ENCODE measurements at places on chromosomes 2 and 18. TPM values are rescaled to one million over a fixed set of nuclear protein-coding genes. Genes with fewer than 3 reads are reported as not detected.
A peak's percentile ranks its signal among the peaks of the same experiment; 100 is the strongest.

DNA sequence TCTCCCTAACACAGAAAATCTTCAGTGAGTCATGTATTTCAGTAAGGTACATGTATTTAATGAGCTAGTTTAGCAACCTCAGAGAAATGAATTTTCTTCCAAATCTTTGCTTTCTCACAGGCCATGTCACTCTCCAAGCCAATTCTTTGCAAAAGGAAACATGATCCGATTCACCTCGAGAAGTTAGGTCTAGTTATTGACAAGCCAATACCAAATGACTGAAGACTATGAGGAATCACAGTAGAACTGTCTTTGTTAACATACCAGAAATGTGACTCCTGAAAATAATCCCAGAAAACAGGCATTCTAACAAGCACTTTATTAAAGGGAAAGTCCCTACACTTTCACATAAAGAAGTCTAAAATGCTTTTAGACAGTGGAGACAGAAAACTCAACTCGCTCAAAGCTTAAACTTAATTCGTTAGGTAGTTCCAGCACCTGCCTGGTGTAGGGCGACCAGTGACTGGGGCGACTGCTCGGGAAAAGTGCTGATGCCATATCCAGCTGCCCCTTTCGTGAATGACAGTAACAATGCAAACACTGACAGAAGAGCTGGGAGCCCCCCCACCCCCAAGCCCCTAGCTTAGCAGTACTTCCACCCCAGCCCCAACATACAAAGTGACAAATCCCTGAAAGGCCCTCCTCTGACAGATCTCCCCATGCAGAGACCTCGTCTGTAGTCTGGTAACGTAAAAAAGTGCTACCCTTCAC lies 1.8 kb downstream of the MEMO1 start:
- DNase-seq = no peak

The ANKRD30BL gene
- not detected for total RNA-seq

- DNase-seq = no peak
These were observed 123.7 kb upstream of the NABP1 start for GRCh38 chr2:191554240-191554639.

- DNase-seq = no peak
These were observed 3.6 kb upstream of the KCNJ13 start for GRCh38 chr2:232779934-232780333.

DNA sequence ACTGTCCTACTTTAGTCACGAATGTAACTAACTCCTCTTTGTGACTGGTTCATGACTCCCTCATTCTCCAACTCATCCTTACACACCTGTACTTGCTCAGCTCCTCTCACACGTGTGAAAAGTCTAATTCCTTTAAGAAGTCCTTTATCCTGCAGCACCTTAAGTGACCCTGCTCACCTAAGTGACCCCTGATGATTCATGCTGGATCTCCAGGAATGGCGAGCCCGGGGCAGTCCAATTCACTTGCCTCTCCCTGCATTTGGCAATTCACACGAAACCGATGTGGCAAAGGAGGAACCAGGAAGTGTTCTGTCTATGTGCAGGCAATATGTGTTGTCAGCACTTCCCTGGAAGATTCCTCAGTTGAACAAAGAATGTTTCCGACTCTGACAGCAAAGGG lies 189.8 kb upstream of the NABP1 start:
- DNase-seq = peak; percentile 59

The NDC80 gene
- total RNA-seq = 71.7 TPM

- no peak for DNase-seq
These were observed 112.9 kb upstream of the ACAA2 start for GRCh38 chr18:49926106-49926745.

GRCh38 chr2:140695155-140695554 lies 1435.7 kb downstream of the LRP1B start:
- no peak for DNase-seq

- no peak for DNase-seq
These were observed 24.4 kb downstream of the SCN9A start for GRCh38 chr2:166351319-166351718.

GRCh38 chr2:156615836-156616322 lies 179.7 kb downstream of the GPD2 start:
- DNase-seq = no peak

DNA sequence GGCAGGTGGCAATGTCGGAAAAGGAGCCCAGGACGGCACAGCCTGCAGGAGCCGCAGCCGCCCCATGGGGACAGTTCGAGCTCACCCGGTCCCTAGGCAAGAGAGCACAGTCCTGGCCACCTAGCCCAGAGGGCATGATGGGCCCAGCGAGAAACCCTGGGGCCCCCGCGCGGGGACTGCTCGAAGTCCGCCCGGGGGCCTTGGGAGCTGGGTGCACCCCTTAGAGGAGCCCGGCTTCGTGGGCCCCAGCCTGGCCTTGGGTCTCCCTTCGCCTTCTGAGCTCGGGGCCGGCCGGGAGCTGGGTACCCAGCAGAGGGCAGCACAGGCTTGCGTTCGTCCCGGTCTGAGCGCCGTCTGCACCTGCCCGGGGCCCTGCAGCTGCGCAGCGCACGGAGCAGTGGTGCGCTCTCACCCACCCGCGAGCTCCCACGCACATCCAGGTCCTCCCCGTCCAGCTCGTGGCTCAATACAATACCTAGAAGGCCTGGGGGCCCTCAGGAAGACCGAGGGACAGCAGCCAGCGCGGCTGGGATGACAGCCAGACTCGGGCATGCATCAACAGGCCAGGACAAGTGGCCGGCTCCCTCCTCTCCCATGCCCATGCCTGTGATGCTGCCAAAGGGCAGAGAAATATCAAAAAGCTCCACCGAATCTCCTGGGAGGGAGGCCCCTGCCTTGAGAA lies 96.2 kb upstream of the ZNF532 start:
- peak; percentile 69 for DNase-seq

- peak; percentile 62 for DNase-seq
These were observed 17.7 kb downstream of the IWS1 start for GRCh38 chr2:127508631-127509034.

The TEKT4 gene
- total RNA-seq = 0.15 TPM

The SLC8A1 gene
- 13.5 TPM for total RNA-seq
